Peyer's patch (tissue), 4 donors: ENCODE measurements at places on chromosomes 5 and 9.

DNA sequence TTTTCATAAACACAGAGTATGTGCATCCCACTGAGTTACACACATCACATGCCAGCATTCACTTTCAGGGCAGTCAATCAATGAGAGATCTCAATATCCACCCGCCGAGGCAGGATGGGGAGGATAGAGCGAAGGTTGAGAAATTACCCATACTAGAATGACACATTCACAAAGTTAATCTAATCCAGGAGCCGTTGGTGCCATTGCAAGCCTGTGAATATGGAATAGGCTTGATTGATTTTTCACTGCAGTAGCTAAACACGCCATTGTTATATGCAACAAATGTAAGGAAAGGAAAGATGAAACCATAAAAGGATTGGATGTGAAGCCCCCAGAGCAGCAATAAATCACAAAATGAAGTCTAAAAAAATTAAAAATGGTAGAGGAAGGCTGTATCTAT is 167.9 kb upstream of the GPR151 start:
- H3K4me1 ChIP-seq: no peaks in the 10 kb centered on the region
- DNase-seq: no peak
- no peak overlapping the region for H3K27ac ChIP-seq
- H3K36me3 ChIP-seq: no peaks in the 10 kb centered on the region
- H3K4me3 ChIP-seq: no peak overlapping the region
- H3K27me3 ChIP-seq: no peaks in the 10 kb centered on the region

DNA sequence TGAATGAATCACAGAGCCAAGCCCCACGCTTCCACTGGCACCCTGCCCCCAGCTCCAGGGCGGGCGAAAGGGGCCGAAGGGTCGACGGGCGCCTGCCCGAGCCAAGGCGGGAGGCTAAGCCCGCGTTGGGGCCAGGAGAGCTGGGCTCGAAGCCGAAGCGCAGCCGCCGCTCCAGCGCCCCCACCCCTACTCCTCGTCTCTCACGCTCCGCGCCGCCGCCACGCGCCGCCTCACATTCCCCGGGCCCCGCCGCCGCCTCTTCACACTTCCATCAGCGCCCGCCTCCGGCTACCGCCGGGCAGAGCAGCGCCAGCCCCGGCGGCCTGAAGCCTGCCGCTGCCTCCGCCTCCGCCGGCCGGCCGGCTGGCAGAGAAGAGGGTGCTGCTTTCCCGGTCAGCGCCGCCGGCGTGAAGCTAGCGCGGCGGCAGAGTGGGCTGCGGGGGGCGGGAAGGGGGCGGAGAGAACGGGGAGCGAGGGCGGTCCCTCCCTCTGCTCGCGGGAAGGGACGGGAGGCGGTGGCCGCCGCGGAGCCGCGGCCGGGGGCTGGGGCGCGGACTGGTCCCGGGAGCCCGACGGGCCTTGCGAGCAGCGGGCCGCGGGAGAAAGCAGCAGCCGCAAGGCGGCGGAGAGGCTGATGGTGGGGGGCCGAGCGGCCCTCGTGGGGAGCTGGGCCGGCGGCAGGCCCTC is at the start of gene HOMER1:
Gene HOMER1, minus strand, starts transcription at position 431 of the 687 bp plus-strand sequence. CDS start 1,360 bp downstream, outside the sequence.
- peaks cover 12% of the 10 kb centered on the region for H3K4me1 ChIP-seq
- H3K27me3 ChIP-seq: peaks cover 7% of the 10 kb centered on the region
- no peaks in the 10 kb centered on the region for H3K36me3 ChIP-seq

GRCh38 chr5:102596951-102597350 is 98.2 kb upstream of the SLCO6A1 start:
- H3K27ac ChIP-seq: no peak overlapping the region
- H3K4me3 ChIP-seq: no peak overlapping the region
- DNase-seq: no peak
- no peaks in the 10 kb centered on the region for H3K36me3 ChIP-seq
- no peaks in the 10 kb centered on the region for H3K4me1 ChIP-seq

GRCh38 chr5:150340614-150341255 is 16.8 kb upstream of the TCOF1 start:
- DNase-seq: no peak
- H3K4me3 ChIP-seq: no peak overlapping the region
- no peaks in the 10 kb centered on the region for H3K4me1 ChIP-seq
- no peaks in the 10 kb centered on the region for H3K36me3 ChIP-seq
- no peaks in the 10 kb centered on the region for H3K27me3 ChIP-seq
- H3K27ac ChIP-seq: no peak overlapping the region

- H3K27ac ChIP-seq: no peak overlapping the region
- no peaks in the 10 kb centered on the region for H3K27me3 ChIP-seq
- no peak overlapping the region for H3K4me3 ChIP-seq
- peak; percentile 68 for DNase-seq
Observed at GRCh38 chr9:132268725-132269352, 85.9 kb downstream of the SETX start.

GRCh38 chr5:51033215-51033614 is 350.0 kb upstream of the ISL1 start:
- H3K4me1 ChIP-seq: no peaks in the 10 kb centered on the region
- no peak overlapping the region for H3K4me3 ChIP-seq

GRCh38 chr5:15183520-15183919 is 311.9 kb upstream of the ANKH start:
- no peaks in the 10 kb centered on the region for H3K27me3 ChIP-seq
- no peak overlapping the region for H3K4me3 ChIP-seq
- DNase-seq: no peak
- H3K4me1 ChIP-seq: no peaks in the 10 kb centered on the region

DNA sequence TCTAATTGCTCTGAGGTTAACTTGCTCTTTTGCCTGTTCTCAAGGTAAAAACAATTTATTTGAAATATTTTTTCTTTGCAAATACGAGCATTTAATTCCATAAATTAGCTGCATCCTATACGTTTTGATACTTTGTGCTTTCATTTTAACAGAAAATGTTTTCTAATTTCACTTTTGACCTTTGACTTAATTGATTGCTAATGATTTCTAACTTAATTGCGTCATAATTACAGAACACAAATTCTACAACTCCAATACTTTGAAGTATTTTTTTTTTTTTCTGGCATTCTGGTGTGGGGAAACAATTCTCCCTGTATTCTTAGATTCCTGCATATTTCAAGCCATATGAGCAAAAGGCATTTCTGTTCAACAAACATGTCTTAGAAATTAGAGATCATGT is 134.0 kb downstream of the ISOC1 start:
- no peaks in the 10 kb centered on the region for H3K27me3 ChIP-seq
- no peak overlapping the region for H3K4me3 ChIP-seq
- no peak for DNase-seq

DNA sequence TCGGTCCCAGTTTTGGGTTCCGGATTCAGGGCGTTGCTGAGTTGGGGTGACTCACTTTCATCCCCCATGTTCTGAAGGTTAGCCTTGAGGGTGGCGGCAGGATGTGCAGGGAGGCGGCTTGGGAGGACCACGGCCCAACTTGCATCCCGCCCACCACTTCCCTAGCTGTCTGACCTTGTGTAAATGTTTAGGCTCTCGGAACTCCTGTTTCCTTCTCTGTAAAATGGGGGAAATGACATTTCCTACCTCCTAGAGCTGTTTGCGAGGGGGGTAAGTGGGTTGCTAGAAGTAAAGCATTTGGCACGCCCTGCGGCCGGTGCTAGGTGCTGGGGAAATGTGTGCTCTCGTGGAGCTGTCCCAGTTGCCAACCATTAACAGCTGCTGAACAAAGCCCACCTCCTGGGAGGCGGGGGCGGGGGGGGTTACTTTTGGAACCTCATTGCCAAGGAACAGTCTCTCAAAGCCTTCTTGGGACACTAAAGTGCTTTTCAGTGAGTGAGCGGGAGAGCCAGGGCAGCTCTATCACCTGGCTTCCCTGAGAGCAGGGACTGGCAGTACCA is 27.5 kb downstream of the PTGES2 start:
- peak overlapping the region; percentile 92 for H3K27ac ChIP-seq
- H3K36me3 ChIP-seq: no peaks in the 10 kb centered on the region
- H3K4me1 ChIP-seq: peaks cover 3% of the 10 kb centered on the region
- no peak for DNase-seq
- H3K4me3 ChIP-seq: no peak overlapping the region

GRCh38 chr5:143931986-143932385 is 120.0 kb downstream of the HMHB1 start:
- no peak overlapping the region for H3K4me3 ChIP-seq
- H3K36me3 ChIP-seq: no peaks in the 10 kb centered on the region
- H3K27ac ChIP-seq: no peak overlapping the region
- no peaks in the 10 kb centered on the region for H3K27me3 ChIP-seq
- H3K4me1 ChIP-seq: no peaks in the 10 kb centered on the region

DNA sequence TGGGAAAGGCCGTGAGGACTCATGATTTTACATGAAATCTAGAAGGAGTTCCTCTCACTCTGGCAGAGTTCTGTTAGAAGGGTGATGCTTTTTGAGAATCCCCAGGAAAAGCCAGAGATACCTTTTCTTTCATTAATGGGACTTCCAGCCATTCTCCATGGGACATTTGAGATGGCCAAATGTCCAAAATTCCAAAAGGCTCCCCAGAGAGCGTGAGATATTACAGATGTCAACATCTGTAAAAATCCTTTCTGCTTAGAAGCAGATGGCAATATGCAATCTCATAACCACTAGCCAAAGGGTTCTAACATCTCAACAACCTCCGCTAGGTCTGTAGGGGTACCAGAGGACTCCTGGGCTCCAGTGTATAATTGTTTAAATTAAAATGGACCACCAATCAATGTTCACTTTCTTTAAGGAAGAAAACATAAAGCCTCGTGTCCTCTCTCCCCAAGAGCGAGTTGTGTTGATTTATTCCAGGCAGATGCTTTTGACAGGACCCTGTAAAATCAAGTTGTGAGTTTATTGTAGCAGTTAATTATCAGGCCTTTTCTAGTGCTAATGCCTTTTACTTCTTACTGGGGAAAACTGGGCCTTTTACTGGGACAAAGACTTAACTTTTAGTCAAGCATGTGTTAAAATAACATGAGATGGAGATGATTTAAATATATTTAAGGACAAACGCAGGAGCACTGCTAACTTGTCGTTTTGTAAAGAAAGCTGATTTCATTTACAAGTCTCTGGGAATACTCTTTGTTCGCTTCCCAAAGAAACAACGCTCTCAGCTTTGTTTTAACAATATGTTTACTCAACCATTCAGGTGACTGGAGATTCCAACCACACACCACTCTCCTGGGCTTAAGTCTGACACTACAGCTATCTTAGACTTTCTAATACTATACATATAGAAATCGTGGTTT is 4.8 kb downstream of the GAS1 start:
- H3K36me3 ChIP-seq: no peaks in the 10 kb centered on the region
- no peaks in the 10 kb centered on the region for H3K27me3 ChIP-seq
- DNase-seq: no peak

DNA sequence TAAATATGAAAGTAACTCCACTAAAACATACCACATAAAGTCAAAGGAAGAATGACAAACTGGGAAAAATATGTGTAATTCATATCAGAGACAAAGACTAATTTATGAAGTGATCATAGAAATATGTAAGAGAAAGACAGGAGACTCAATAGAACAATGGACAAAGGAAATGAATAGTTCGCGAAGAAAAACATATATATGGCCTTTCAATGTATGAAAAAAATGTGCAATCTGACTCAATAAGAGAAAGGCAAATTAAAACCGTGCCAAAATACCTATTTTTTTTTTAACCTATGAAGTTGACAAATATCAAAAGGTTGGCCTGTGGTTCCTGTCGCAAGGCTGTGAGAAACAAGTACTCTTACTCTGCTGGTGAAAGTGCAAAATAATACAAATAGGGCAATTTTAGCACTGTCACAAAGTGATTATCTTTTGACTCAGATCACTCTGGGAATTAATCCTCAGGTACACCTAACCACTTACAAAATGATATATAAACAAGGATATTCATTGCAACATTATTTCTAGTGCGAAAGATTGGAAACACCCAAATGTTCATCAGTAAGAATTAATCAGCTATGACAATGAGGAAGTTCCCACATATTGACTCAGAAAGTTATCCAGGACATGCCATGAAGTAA is 3.7 kb downstream of the C9 start:
- no peaks in the 10 kb centered on the region for H3K27me3 ChIP-seq
- no peak overlapping the region for H3K4me3 ChIP-seq
- no peaks in the 10 kb centered on the region for H3K4me1 ChIP-seq
- no peak overlapping the region for H3K27ac ChIP-seq
- H3K36me3 ChIP-seq: no peaks in the 10 kb centered on the region

DNA sequence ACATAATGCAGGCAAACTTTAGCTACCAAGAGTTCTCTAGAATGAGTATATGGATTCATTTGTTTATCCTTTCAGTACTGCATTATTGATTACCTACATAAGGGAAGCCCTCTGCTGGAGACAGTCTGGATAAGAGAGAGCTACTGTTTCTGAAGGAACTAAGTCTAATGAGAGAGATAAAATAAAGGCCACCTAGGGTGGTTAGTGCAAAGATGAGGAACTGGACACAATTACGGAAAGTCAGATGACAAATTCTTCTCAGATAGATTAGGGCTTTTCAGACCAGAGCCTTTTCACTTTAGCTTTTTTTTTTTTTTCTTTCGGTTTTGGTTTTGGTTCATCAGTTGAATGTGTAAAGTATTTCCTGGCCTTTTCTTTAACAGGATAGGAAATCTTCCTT is 31.3 kb downstream of the ISOC1 start:
- DNase-seq: no peak
- H3K4me3 ChIP-seq: no peak overlapping the region
- no peak overlapping the region for H3K27ac ChIP-seq
- H3K36me3 ChIP-seq: no peaks in the 10 kb centered on the region

- no peaks in the 10 kb centered on the region for H3K27me3 ChIP-seq
- H3K27ac ChIP-seq: no peak overlapping the region
- H3K4me3 ChIP-seq: no peak overlapping the region
- no peaks in the 10 kb centered on the region for H3K36me3 ChIP-seq
- no peak for DNase-seq
Observed at GRCh38 chr5:29379619-29380018, 1813.9 kb upstream of the CDH6 start.

GRCh38 chr9:76257311-76257710 is 136.9 kb downstream of the RFK start:
- no peak overlapping the region for H3K4me3 ChIP-seq
- DNase-seq: no peak
- peak overlapping the region; percentile 3 for H3K27ac ChIP-seq
- H3K4me1 ChIP-seq: no peaks in the 10 kb centered on the region

DNA sequence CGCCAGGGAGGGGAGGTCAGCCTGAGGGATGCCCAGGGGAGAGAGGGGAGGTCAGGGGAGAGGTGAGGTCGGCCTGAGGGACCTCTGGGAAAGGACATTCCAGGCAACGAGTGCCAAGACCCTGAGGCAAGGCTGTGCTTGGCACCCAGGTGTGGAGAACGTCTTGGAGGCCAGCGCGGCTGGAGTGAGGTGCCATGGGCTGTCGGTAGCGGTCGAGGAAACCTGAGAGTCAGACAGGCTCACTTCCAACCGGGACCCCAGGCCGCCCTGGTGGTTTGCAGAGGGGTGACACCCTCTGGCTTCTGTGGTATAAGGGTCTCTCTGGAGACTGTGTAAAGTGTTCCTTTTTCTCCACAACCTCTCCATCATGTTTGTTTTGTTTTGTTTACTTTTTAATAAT is 82.9 kb downstream of the CACNA1B start:
- no peaks in the 10 kb centered on the region for H3K4me1 ChIP-seq

- no peak overlapping the region for H3K4me3 ChIP-seq
- no peak for DNase-seq
- H3K36me3 ChIP-seq: no peaks in the 10 kb centered on the region
- no peak overlapping the region for H3K27ac ChIP-seq
Observed at GRCh38 chr9:37082214-37082765, 38.1 kb upstream of the ZCCHC7 start.
